ENCODE measurements at places on chromosomes 13 and 19.
A peak's percentile ranks its signal among the peaks of the same experiment; 100 is the strongest.

GRCh38 chr19:4866595-4867424 is 657 bp downstream of the PLIN3 start:
- no peak for DNase-seq

GRCh38 chr13:40302351-40302750 is 364.1 kb downstream of the FOXO1 start:
- no peak for DNase-seq

DNA sequence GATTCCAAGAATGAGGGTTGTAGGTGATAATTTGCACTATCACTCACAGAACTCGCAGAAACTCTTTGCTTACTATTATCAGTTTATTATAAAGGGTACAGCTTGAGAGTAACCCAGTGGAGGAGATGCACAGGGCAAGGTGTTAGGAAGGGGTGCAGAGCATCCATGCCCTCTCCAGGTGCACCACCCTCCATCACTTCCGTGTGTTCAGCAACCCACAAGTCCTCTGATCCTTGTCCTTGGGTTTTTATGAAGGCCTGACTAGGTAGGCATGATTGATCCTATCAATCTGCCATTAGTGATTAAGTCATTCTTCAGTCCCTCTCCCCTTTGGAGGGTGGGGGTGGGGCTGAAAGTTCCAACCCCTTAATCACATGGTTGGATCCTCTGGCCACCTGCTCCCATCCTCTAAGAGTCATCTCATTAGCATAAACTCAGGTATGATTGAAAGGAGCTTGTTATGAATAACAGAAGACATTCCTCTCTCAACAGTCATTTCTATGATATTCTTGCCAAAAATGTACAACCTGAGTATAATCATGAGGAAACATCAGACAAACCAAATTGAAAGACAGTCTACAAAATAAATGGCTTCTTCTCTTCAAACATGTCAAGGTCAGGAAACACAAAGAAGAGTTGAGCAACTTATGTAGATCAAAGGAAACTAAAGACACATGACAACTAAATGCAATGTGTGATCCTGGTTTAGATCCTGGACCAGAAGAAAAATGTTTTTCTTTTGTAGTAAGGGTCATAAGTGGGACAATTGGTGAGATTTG is 225.4 kb downstream of the PCCA start:
- no peak for DNase-seq

- DNase-seq: peak; percentile 18
These were observed 4.7 kb downstream of the SERTAD1 start for GRCh38 chr19:40420766-40421765.

DNA sequence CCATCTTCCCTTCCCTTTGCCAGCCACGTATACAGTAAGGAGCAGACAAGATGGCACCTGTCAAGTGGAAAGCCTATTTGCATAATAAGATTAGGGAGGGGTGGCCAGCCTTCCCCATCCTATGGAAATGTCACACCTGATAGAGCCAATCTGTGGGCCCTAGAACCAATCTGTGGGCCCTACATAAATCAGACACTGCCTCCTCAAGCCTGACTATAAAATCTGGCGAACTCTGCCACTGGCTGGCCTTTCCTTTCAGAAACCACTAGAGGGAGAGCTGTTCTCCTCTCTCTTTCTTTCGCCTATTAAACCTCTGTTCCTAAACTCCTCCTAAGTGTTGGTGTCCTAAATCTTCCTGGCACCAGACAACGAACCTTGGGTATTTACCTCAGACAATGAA is 231.5 kb upstream of the KLHL1 start:
- DNase-seq: no peak

DNA sequence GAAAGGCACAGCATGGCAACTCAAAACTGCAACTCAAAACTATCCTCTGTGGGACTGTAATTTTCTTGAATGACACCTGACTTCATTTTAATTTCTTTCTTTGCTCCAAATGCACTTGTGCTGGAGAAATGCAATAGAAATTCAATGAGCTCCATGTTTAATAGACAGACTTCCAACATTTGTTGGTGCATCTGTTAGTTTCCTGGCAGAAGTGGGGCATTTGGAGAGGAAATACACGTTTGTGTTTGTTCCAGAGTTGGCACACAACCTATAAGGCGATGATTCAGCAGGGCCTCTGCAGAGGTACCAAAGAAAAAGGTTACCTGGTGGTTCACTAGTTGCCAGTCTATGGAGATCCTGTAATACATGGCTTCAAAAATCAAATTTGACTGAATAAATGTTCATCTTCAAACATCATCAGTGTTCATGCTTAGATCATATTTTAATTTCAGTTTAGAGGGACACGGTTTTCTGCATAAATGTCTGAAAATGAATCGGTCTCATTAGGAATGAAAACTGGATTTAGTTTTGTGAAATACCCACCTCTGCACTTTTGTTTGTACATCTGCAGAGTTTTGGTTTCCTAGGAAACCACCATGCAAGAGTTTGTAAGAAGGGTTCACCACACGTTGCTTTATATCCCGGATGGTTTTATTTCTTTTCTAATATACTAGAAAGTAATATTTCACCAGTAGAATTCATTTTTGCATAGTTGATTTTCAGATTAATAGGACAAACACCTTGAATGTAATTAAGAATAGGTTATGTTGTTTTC is 21.8 kb upstream of the OBI1 start:
- DNase-seq: no peak

DNA sequence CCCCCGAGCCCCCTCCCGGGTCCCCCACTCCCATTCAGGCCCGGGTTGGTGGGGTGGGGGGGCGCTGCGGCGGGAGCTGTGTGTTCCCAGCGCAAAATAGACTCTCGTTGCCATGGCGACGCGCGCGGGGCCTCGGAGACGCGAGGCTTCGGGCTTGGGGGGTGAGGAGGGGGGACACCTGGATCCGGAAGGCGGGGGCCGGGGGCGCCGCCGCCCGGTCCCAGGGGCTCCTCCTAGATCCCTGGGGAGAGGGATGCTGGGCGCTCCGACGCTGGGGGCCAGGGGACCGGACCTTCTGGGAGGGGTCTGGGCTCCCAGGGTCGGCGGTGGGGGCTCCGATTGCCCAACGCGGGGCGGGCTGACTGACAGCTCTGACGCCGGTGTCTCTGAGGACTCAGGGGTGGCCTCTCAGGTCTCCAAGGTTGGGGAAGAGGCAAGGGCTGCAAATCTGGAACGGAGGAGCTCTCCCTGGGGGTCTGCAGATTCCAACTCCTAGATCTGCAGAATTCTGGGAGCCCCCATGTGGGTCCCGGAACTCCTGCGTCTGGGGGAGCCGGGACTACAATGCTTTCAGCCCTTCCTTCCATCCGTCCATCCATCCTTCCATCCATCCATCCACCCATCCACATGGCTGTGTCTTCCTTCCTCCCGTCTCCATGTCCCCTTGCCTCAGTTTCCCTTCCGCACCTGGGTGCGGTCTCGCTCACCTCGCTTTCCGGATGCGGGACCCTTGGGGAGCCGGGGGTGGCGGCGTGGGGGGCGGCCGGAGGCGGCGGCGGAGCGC is 9.1 kb upstream of the SHISA7 start:
- no peak for DNase-seq

GRCh38 chr13:84917252-84917878 is 881.9 kb downstream of the SLITRK6 start:
- no peak for DNase-seq

DNA sequence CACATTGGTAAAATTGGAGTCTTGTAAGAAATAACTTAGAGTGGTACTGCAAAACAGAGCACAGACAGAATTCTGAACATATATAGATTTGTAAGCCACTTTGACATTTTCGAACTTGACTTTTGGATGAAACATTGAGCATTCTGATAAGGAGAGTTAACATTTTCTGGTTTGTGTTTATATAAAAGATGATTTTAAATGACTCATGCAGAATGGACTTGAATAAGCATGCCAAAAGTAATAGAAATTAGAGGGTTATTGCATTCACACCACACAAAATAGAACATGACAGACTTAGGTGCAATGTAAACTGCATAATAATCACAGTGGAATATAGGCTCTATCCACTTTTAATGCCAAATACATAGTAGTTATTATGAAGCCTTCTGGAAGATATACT is 507.0 kb downstream of the DACH1 start:
- DNase-seq: no peak

All from NCI-H187 treated with DMSO at 0.1 percent for 48 hours (cell line).